ENCODE measurements at places on chromosomes 2 and 18. TPM values are rescaled to one million over a fixed set of nuclear protein-coding genes. Genes with fewer than 3 reads are reported as not detected.
A peak's percentile ranks its signal among the peaks of the same experiment; 100 is the strongest.

Gene CCDC74B
- total RNA-seq: 2.2 TPM

Gene BCL11A
- 29.7 TPM for total RNA-seq

Gene CHAC2
- 25.8 TPM for total RNA-seq

Gene LRRC30
- not detected for total RNA-seq

Gene HOXD11
- total RNA-seq: 3.7 TPM

Gene GPAT2
- 0.08 TPM for total RNA-seq

Gene GYPC
- 26.1 TPM for total RNA-seq

Gene LYPD6B
- total RNA-seq: not detected

Gene COL6A3
- 0.04 TPM for total RNA-seq

Gene LRP1B
- total RNA-seq: 7.5 TPM

Gene TAF1B
- 27.6 TPM for total RNA-seq

Gene PSTPIP2
- total RNA-seq: 6.1 TPM

DNA sequence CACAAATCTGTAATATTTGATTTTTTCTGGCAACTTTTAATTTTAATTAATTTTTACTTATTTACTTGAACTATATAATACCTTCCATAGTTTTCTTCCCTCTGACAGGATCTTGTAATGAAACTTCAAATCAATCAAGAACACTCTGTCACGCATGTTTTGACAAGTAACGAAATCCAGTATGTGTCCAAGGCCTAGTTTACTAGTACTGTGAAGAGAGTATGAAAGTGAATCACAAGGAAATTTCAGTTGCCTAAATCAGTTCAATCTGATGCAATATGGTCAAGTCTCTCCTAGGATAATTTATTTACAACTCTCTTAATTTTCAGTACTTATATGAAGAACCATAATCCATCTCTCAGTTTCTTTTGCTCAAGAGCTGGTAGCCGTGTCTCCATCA, 1344.6 kb upstream of the ZEB2 start:
- H3K36me3 ChIP-seq: no peaks in the 10 kb centered on the region
- no peak for DNase-seq
- no peak overlapping the region for H3K4me3 ChIP-seq
- no peak overlapping the region for H3K27ac ChIP-seq
- H3K4me1 ChIP-seq: peaks cover 10% of the 10 kb centered on the region

- no peak for DNase-seq
- H3K4me3 ChIP-seq: no peak overlapping the region
- H3K4me1 ChIP-seq: no peaks in the 10 kb centered on the region
- no peak overlapping the region for H3K27ac ChIP-seq
- no peaks in the 10 kb centered on the region for H3K36me3 ChIP-seq
These were observed 68.3 kb downstream of the CD28 start for GRCh38 chr2:203774760-203775159.

GRCh38 chr2:46913471-46914381, 1.9 kb downstream of the MCFD2 start:
- H3K27me3 ChIP-seq: no peaks in the 10 kb centered on the region
- H3K4me3 ChIP-seq: no peak overlapping the region
- peaks cover 9% of the 10 kb centered on the region for H3K4me1 ChIP-seq
- DNase-seq: no peak
- H3K27ac ChIP-seq: no peak overlapping the region

- no peak for DNase-seq
- no peaks in the 10 kb centered on the region for H3K36me3 ChIP-seq
- H3K27me3 ChIP-seq: no peaks in the 10 kb centered on the region
- H3K27ac ChIP-seq: no peak overlapping the region
- no peak overlapping the region for H3K4me3 ChIP-seq
- H3K4me1 ChIP-seq: no peaks in the 10 kb centered on the region
These were observed 219.5 kb upstream of the SKOR2 start for GRCh38 chr18:47470941-47471340.

DNA sequence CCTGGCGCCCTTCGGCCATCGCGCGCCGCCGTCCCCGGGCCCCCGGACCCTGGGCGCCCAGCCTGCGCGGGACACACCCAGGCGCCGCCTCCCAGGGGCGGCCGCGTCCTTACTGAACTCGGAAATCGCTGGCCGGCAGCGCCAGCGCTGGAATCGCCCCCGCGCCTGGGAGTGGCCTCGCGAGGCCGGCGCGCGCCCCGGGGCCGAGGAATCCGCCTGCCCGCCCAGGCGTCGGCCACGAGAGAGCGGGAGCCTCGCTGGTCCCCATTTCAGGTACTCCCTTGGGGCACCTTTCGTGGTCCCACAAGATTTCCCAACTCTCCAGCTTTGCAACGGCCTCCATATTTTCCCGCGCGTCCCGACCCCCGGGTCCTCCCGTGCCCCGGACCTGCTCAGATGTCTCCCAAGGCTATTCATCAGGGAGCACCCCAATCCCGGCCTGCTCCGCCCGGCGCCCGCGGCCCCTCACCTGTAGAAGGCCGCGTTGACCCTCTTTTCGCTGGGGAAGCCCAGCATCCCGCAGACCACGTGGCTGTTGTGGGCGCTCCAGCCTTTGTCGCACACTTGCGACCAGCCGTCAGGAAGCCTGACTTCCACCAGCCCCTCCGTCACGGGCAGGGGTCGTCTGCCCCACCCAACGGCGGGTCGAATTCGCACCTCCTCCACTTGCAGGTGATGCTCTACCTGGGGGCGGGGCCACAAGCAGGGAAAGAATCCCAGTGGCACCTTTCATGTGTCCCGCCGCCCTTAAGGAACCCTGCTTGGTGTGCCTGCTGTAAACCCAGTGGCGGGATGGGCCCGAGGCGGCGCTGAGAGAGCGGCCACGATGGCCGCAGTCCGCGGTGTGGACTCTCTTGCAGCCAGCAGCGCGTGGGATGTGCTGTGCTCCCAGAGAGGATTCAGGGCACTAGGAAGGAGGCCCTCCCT, 4.6 kb downstream of the LOXL3 start:
- no peaks in the 10 kb centered on the region for H3K27me3 ChIP-seq
- H3K27ac ChIP-seq: peak overlapping the region; percentile 2
- H3K4me3 ChIP-seq: peak overlapping the region; percentile 55
- no peaks in the 10 kb centered on the region for H3K36me3 ChIP-seq
- peaks cover 18% of the 10 kb centered on the region for H3K4me1 ChIP-seq

GRCh38 chr2:112593736-112594135, 9.3 kb downstream of the CHCHD5 start:
- H3K4me1 ChIP-seq: peaks cover 4% of the 10 kb centered on the region
- no peak for DNase-seq
- H3K4me3 ChIP-seq: no peak overlapping the region
- no peaks in the 10 kb centered on the region for H3K27me3 ChIP-seq

- H3K4me3 ChIP-seq: no peak overlapping the region
- no peak for DNase-seq
- H3K27ac ChIP-seq: no peak overlapping the region
These were observed 165.4 kb upstream of the ZFP36L2 start for GRCh38 chr2:43391878-43392215.

GRCh38 chr2:60051991-60052390, 501.5 kb downstream of the BCL11A start:
- H3K36me3 ChIP-seq: no peaks in the 10 kb centered on the region
- no peaks in the 10 kb centered on the region for H3K27me3 ChIP-seq
- H3K4me1 ChIP-seq: no peaks in the 10 kb centered on the region
- H3K4me3 ChIP-seq: no peak overlapping the region
- no peak for DNase-seq

DNA sequence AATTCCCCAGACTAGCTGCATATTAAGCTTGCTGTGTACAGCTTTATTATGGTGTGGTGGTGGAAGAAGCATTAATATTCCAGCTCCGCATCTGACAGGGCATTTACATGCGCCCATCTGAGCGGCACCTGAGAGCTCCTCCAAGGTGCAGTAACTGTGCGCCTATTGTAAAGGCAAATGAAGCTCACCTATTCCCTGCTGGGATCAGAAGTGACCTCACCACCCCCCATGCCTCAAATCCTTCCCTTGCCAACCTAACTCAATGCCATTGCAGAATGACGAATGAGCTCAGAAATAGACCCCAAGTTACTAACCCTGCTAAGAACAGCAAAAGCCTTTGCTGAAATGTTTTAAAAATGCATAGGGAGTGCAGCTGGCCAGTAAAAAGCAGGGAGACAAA, 14.3 kb downstream of the BCL11A start:
- H3K27me3 ChIP-seq: no peaks in the 10 kb centered on the region
- no peak overlapping the region for H3K4me3 ChIP-seq
- no peak for DNase-seq

- H3K27ac ChIP-seq: no peak overlapping the region
- no peaks in the 10 kb centered on the region for H3K27me3 ChIP-seq
- H3K4me3 ChIP-seq: no peak overlapping the region
- H3K36me3 ChIP-seq: no peaks in the 10 kb centered on the region
These were observed 27.9 kb upstream of the GALNT5 start for GRCh38 chr2:157229572-157229971.

DNA sequence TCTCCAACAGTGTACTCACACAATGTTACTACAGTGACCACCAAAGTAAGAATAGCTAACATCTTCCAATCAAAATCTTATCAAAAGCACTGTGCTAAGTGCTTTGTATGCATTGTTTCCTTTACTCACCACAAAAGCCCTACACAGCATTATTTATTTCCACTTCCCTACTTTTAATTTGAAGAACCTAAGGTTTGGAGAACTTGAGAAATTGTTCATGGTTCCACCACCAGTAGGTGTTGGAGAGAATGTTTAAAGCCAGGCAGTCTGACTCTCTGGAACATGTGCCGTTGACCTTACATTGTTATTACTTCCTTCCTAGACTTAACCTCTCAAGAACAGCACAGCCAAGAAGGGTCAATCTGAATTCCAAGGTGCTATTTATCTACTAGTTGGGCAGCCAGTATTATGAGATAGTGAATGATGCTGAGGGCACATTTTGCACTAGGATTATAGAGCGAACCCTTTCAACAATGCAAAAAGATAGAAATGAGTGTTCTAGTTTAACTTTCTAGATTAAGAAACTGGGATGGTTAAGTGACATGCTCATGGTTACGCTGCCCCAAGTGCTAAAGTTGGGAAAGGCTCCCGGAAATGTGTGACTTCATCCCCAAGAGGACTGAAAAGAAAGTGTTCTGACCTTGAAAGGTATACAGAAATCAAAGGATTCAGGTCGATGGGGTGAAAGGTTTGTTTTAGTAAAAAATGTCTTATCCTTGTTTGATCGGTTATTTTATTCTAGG, 55.2 kb upstream of the FAM136A start:
- DNase-seq: no peak
- H3K4me1 ChIP-seq: peaks cover 12% of the 10 kb centered on the region
- no peaks in the 10 kb centered on the region for H3K36me3 ChIP-seq
- H3K4me3 ChIP-seq: no peak overlapping the region
- no peaks in the 10 kb centered on the region for H3K27me3 ChIP-seq

DNA sequence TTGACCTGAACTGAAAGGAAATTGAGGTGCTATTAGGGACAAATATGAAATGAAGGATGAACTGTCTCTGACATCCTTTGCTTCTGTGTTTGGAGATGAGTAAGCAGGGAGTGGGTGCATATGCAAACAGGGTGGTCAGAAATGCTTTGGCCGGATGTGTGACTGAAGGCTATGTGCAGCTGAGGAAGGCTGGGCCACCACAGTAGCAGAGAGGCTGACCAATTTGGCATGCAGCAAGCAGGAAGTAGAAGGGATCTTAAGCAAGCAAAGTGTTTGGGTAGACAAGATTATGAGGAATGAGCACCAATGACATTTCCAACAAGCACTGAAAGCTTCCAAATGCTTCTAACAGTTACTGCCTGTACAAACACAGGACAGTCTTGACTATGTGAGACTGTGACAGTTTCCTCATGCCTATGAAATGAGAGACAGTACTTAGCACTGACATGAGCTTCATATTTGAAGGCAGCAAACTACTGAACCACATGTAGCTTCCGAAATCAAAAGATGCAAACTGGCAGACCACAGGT, 3.3 kb upstream of the ACTR3 start:
- DNase-seq: peak; percentile 25
- H3K36me3 ChIP-seq: no peaks in the 10 kb centered on the region
- no peaks in the 10 kb centered on the region for H3K27me3 ChIP-seq
- H3K4me3 ChIP-seq: no peak overlapping the region
- no peak overlapping the region for H3K27ac ChIP-seq

DNA sequence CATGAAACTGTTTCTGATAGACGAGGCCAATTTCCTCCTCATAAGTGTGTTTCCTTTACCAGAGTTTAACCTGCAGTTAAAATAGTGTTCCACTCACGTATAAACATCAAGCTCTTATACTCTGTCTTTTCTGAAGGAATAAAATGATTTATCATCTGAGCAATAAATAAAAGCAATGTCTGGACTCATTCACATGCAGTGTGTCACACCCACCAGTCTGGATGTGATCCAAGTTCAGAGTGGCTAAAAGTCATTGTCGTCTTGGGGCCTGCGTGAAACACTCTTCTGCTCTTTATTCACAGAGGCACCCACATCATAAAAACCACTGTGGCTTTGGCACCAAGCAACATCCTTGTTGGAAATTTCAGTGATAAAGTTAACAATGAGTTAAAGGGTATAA, 19.5 kb upstream of the SLC9A4 start:
- H3K4me3 ChIP-seq: no peak overlapping the region
- no peaks in the 10 kb centered on the region for H3K36me3 ChIP-seq

DNA sequence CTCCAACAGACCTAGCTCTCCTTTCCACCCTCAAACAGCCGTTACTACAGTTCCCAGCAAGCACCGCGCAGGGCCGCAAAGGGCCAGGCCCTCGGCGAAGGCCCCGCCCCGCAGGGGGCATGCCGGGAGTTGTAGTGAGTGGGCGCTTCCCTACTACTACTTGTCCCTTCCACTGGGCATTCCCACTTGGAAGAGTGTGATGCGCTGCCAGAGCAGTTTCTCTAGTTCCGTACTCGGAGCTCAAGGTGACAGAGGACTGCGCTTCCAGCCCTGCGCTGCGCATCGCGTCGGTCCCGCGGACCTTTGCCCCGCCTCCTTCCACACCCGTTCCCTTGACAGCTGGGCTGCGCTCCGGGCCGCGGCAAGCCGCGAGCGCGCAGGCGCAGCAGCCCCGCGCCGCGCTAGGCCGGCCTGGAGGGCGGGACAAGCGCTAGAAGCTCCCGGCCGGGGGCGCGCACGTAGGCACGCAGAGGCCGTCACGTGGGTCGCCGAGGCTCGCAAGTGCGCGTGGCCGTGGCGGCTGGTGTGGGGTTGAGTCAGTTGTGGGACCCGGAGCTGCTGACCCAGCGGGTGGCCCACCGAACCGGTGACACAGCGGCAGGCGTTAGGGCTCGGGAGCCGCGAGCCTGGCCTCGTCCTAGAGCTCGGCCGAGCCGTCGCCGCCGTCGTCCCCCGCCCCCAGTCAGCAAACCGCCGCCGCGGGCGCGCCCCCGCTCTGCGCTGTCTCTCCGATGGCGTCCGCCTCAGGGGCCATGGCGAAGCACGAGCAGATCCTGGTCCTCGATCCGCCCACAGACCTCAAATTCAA, at the start of gene VAPA:
TSS of gene VAPA (plus strand) at position 491 of the 808 bp plus-strand sequence. CDS start at position 732, 241 bp downstream.
- no peaks in the 10 kb centered on the region for H3K36me3 ChIP-seq
- peak; percentile 87 for DNase-seq
- H3K4me1 ChIP-seq: peaks cover 3% of the 10 kb centered on the region
- H3K27me3 ChIP-seq: no peaks in the 10 kb centered on the region

- H3K27ac ChIP-seq: peak overlapping the region; percentile 91
- no peaks in the 10 kb centered on the region for H3K27me3 ChIP-seq
- H3K4me3 ChIP-seq: peak overlapping the region; percentile 95
- no peaks in the 10 kb centered on the region for H3K4me1 ChIP-seq
These were observed 475 bp downstream of the SLC4A1AP start for GRCh38 chr2:27664154-27664574.

- H3K4me3 ChIP-seq: no peak overlapping the region
- no peak overlapping the region for H3K27ac ChIP-seq
- H3K27me3 ChIP-seq: no peaks in the 10 kb centered on the region
- H3K4me1 ChIP-seq: no peaks in the 10 kb centered on the region
- no peak for DNase-seq
These were observed 4.6 kb downstream of the SP140 start for GRCh38 chr2:230230087-230230486.
